ENCODE measurements at places on chromosomes 1 and 21.

- DNase-seq = no peak
Measured at GRCh38 chr1:79386730-79387129, 380.2 kb upstream of the ADGRL4 start.

- no peak for DNase-seq
Measured at GRCh38 chr1:230423951-230424350, 2.2 kb downstream of the PGBD5 start.

GRCh38 chr1:62891956-62892562 lies 108.1 kb downstream of the ATG4C start:
- DNase-seq = no peak

DNA sequence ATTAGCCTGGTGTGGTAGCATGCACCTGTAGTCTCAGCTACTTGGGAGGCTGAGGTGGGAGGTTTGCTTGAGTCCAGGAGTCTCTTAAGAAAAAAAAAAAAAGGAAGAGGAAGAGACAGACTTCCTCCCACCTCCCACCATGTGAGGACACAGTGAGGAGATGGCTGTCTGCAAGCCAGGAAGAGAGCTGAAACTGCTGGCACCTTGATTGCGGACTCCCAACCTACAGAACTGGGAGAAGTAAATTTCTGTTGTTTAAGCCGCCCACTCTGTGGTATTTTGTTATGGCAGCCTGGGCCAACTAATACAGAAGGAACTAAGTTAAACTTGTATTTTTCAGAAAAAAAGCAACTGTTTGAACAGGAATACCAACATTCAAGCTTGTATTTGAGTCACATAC lies 21.7 kb downstream of the DOP1B start:
- DNase-seq = no peak

- DNase-seq = no peak
Measured at GRCh38 chr1:168693197-168693871, 35.7 kb downstream of the DPT start.

DNA sequence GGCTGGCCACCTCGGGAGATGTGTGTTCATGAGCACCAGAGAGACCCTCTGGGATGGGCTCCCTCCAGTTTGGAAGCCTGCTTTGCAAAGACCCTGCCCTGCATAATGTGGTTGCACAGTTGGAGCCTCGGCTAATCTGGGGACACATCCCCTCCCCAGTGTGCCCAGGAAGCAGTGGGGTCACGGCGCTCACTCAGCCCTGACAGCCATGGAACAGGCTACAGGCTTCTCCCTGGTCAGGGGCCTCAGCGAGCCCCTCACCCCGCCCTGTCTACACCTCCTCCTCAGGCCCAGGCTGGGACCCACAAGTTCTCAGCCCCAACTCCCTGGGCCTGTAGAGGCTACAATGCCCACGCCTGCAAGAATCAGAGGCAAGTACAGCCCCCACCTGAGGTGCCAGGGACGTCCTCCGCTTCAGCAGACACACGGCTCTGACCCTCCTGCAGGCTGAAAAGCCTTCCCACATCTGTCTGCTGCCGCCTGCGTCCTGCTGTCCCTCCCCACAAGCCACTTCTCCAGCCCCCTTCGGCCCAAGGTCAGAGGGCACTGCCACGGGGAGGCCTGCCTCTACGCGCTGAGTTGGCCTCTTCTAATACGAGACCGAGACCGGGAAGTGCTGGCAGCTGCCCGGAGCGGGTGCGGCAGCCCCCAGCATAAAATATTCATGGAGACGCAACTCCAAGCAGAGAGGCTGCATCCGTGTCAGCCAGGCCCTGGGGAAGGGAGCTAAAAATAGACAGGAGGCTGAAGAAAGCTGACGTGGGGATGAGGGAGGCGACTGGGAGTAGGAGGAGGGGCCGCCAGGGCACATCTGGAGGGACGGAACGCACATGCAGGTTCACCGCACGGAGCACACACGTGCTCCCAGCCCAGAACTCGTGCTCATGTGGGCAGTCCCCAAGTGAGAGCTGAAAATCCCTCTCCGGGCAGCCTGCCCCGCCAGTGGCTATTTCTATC lies 15.2 kb upstream of the GPR153 start:
- DNase-seq = peak; percentile 91

- DNase-seq = no peak
Measured at GRCh38 chr1:29309075-29309474, 72.8 kb downstream of the PTPRU start.

DNA sequence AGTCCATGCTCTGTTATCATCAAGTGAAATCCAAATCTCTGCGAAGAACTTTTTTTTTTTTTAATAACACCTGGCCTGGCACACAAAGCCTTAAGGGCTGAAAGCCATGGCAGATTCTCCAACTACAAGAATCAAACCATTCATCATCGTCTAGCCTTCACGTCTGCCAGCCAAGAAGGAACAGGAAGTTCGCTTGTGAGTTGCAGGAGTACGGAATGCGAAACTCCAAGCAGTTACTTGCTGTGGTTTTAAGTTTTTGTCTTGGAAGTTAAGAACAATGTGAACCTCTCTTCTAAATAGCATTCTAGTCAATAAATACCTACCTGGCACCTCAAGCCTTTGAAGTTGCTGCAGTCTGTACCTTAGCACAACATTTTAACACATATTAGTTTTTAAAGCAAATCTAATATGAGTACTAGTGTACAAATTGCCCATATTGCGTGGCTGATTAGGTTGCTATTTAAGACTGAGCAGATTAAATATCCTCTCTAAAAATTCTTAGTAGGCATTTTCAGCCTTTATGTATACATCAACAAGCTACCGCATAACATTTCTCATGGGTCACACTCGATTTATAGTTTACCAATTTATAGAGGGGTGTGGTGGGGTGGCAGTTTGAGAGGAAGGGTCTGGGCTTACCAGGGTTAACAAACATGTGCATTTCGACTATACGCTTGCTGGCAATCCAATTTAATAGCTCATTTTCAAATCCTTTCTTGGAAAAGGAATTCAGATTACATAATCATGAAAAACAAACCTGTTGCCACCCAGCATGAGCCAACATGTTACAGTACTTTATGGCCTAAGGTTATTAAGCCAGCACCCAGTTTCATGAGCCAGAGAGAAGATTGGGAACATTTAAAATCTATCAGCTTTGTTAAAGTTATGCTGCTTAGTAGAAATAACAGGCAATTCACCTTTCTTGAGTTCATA lies 22.2 kb upstream of the PTPN14 start:
- no peak for DNase-seq

GRCh38 chr1:50419907-50420677 lies 3.2 kb downstream of the DMRTA2 start:
- DNase-seq = no peak

GRCh38 chr1:66366634-66367033 lies 167.3 kb upstream of the SGIP1 start:
- no peak for DNase-seq

DNA sequence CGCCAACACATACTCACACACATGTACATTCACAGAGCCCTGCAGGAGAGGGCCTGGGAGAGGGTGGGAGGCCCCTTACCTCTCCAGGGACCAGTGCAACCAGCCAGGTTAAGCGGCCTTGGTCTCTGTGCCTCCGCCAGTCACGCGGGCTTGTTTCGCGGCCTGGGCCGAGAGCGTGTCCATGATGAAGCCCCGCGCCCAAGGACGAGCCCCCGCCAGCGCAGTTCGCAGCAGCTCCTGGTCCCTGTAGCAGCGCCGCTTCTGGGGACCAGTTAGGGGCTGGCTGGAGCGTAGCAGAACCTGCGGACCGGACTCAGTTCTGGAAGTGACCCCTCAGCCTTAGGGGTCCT lies 7.3 kb upstream of the FAM167B start:
- DNase-seq = no peak

DNA sequence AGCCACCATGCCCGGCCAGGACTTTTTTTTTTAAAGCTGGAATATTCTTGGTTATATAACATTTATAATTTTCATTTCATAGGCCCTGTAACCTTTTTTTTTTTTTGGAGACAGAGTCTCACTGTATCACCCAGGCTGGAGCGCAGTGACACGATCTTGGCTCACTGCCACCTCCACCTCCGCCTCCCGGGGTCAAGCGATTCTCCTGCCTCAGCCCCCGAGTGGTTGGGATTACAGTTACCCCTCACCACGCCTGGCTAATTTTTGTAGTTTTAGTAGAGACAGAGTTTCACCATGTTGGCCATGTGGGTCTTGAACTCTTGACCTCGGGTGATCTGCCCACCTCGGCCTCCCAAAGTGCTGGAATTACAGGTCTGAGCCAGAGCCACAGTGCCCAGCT lies 12.6 kb downstream of the ZYG11B start:
- no peak for DNase-seq

Data from AG08395 (cell line).